ENCODE measurements at places on chromosomes 11 and 22. TPM values are rescaled to one million over a fixed set of nuclear protein-coding genes. Genes with fewer than 3 reads are reported as not detected.

GRCh38 chr11:132300283-132300682 is 929.9 kb downstream of the NTM start:
- DNase-seq: no peak

DNA sequence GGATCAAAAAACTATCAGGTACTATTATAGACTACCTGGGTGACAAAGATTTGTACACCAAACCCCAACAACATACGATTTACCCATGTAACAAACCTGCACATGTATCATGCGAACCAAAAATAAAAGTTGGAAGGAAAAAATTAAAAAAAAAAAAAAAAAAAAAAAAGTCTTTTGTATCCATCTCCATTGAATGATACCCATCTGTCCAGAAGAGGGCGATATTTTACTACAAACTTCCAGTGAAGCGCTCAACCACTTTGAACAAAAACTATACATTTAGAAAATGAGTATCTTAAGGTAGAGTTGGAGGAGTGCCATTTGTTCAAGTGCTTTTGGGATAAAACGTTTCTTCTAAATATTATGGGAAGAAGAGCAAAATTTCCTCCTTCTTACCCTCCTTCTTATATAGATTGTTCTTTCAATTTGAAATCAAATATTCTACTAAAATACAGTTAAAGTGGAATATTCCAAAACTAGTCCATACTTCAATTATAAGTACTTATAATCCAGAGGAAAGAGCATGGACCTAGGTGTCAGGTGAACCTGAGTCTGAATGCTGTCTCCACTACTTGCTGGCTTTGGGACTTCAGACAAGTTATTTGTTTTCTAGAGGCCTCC is 23.3 kb downstream of the ARL14EP start:
- DNase-seq: no peak

GRCh38 chr11:36777311-36777710 is 179.3 kb upstream of the RAG2 start:
- DNase-seq: no peak

GRCh38 chr22:33737662-33738061 is 182.6 kb downstream of the LARGE1 start:
- DNase-seq: no peak

- DNase-seq: no peak
Measured at GRCh38 chr11:43687120-43687791, 6.7 kb downstream of the HSD17B12 start.

DNA sequence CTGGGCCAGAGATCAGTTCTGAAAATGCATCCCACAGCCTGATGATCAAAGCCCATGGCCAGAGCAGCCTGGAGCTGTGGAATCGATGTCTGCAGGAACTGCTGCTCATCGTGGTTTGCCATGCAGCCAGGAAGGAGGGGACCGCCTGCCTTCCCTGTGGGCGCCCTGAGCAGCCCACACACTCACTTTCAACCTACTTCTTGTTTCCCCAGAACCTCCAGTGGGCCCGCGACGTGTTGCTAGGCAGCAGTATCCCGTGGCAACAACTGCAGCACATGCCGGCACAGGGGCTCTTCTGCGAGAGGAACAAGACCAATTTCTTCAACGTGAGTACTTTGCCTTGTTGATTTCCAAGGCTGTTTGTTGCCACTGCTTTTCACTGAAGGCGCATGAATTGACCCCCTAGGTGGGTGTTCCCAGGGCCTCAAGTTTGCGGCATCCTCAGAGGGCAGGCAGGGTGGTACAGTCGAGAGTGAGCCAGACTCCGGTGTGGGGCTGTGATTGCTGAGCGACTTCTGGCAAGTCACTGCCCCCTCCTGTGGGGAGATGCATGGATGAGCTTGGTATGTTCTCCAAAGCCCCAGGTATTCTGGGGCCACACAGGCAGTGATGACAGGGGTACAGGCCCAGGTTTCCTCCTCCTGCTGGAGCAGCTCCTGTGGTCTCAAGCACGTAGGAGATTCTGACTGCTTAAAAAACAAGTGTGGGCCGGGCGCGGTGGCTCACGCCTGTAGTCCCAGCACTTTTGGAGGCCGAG is 47.0 kb upstream of the SUSD2 start:
- peak; percentile 55 for DNase-seq

DNA sequence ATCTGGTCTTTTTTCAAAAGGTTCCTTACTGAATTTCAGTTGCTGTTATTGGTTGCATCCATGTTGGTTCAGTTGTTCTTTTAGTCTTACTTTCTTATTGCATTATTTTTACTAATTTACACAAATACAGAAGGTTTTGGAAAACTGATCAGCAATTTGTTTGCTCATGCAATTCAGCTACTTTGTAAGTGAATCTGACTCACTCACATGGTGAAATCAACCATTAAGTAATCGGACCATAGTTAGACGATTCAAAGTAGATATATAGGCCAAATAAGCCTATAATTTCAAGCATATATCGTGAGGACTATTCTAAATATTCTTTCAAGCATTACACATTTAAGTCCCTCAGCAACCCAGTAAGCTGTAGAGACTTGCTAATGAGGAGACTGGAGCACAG is 41.7 kb downstream of the CCDC83 start:
- no peak for DNase-seq

DNA sequence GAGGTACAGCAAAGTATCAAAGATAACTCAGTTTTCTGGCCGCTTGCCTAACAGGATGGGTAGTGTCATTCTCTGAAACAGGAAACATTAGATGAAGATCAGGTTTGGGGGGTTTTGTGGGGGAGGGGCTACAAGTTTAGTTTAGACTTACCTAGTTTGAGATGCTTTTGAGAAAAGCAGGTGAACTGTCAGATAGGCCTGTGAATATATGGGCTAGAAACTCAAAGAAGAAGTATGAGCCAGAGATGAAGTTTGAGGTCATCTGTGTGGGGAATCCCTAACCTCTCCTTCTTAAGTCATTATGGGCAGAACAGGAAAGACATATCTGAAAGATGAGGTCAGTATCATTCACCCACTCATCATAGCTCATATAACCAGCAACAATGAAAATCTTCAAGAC is 11.9 kb downstream of the HOATZ start:
- no peak for DNase-seq

- DNase-seq: no peak
Measured at GRCh38 chr11:105046898-105047579, 1.9 kb upstream of the CARD16 start.

DNA sequence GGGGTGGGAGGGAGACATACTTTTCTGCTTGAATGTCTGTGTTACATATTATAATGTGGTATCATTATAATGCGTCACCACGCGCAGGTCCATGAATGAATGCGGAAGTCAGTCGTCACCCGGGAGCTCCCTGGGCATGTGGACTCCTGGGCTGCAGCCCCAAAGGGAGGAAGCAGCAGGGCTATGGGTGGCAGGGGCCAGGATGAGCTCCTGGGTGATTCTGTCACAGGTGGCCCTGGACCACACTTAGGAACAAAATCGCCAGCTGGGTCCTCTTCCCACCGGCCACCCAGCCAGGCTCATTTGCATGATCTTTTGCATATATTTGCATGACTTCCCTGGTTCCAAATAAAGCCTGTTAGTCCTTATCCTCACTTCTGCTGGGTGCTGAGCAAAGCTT is 51.2 kb downstream of the KCNJ4 start:
- DNase-seq: no peak

DNA sequence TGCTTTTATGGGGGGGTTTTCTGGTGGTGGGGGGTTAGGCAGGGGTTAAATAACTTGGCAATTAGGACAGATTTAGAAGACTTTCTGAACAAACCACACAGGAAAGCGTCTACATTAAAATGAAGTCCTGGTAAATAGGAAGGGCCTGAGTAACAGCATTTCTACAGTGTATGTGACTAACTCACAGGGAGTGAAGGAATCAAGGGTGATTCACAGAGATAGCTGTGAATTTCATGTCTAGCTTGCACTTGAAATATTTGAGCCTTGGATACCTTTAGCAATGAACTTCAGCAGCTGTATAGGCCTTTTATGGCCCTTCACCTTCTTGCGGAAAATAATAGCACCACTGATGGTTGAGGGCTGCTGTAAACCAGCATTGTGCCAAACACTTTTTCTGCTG is 26.1 kb upstream of the LDHA start:
- DNase-seq: no peak

DNA sequence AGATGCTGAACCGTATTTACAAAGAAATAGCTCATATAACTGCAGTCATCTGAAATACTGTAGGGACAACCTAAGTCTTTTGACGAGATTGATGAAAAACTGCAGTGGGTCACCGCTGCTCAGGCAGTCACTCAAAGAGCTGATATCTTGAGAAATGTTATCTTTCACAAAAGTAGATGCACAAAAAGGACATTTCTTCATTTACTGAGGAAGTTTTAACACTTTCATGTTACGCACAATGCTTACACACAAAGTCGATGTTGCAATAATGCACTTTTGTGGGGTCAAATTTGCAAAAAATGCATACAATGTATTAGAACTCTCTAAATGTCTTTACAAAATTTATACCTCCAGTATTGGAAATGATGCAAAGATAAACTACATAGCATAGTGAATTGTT is 16.2 kb upstream of the OR10V1 start:
- DNase-seq: no peak

DNA sequence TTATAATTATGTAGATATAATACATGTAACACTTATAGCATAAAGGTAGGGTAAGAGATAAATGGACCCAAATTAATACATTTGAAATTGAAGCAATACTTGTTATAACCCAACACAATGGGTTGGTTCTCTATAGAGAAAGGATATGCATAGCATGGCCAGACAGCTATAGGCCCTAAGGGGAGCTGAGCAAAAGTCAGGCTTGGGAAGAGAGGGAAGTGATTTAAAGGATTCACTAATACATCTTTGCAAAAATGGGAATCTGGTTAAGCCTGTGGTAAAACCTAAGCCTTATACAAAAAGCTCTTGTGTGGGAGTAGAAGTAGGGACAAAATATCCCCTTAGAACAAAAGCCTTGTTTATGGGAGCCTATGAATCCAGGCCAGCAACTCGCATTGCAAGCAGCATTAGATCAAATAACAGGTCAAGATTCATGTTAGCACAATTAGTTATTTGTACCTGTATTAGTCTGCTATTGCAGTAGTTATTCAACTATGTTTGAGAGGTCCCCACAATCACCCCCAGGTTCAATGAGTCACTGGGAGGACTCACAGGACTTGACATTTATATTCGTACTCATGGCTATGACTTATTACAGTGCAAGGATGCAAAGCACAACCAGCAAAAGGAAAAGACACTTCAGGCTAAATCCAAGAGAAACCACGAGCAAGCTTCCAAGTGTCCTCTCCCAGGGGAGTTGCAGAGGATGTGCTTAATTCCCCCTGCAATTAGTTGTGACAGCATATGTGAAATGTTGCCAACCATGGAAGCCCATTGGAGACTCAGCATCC is 144.7 kb upstream of the LMO1 start:
- no peak for DNase-seq

GRCh38 chr11:85772695-85773094 is 38.2 kb downstream of the SYTL2 start:
- DNase-seq: no peak

GRCh38 chr11:119374632-119375336 is 6.7 kb downstream of the USP2 start:
- no peak for DNase-seq

GRCh38 chr11:71962428-71963038 is 33.7 kb downstream of the RNF121 start:
- no peak for DNase-seq

- DNase-seq: no peak
Measured at GRCh38 chr11:80104191-80104590, 663.4 kb upstream of the TENM4 start.

DNA sequence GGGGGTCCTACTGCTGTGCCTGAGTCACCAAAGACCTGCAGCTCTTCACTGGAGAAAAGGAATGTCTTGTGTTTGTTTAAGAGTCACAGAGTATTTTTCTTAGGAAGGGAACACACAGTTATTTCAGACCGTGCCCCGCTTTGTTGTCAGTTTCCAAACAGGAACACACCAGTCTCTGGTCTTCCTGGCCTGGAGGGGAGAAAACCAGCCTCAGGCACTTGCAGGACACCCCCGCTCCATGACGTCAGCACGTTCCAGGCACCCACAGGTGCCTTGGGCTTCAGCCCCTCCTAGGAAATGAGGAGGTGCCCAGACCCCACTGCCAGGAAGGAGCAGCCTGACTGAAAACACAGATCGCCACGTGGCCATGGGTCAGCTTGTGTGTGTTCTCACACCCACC is 5.4 kb downstream of the DEAF1 start:
- DNase-seq: no peak

GRCh38 chr11:75013051-75013450 is 24.3 kb downstream of the NEU3 start:
- DNase-seq: no peak

TCN2 gene
- 0.11 TPM for total RNA-seq

GLB1L3 gene
- total RNA-seq: 3.0 TPM

WNT11 gene
- total RNA-seq: not detected

PGR gene
- not detected for total RNA-seq

SLC22A8 gene
- total RNA-seq: not detected

PANX3 gene
- not detected for total RNA-seq

LRRC75B gene
- 1.4 TPM for total RNA-seq

CABP7 gene
- total RNA-seq: 0.07 TPM

NPAS4 gene
- total RNA-seq: not detected

FAM111B gene
- total RNA-seq: 40.9 TPM

TMPRSS4 gene
- not detected for total RNA-seq

SYT8 gene
- total RNA-seq: not detected

TMEM132A gene
- 0.68 TPM for total RNA-seq

MMP27 gene
- not detected for total RNA-seq

KIAA1671 gene
- total RNA-seq: 13.8 TPM

ACTN3 gene
- total RNA-seq: 0.33 TPM

PAMR1 gene
- total RNA-seq: not detected

Data from CD8-positive, alpha-beta memory T cell (primary cell).